ENCODE measurements at places on chromosomes 11 and 22. TPM values are rescaled to one million over a fixed set of nuclear protein-coding genes. Genes with fewer than 3 reads are reported as not detected.
A peak's percentile ranks its signal among the peaks of the same experiment; 100 is the strongest.

GRCh38 chr11:76776472-76776871 is 6.7 kb upstream of the TSKU start:
- no peak for DNase-seq
- H3K4me3 ChIP-seq = no peak overlapping the region
- no peak overlapping the region for H3K27ac ChIP-seq
- H3K36me3 ChIP-seq = peaks cover 10% of the 10 kb centered on the region
- H3K27me3 ChIP-seq = peaks cover 33% of the 10 kb centered on the region

OPCML gene
- total RNA-seq = not detected

GRCh38 chr11:120336641-120337354 is 585 bp downstream of the ARHGEF12 start:
- peak overlapping the region; percentile 86 for H3K4me3 ChIP-seq
- peak; percentile 51 for DNase-seq
- peaks cover 51% of the 10 kb centered on the region for H3K27me3 ChIP-seq
- peaks cover 2% of the 10 kb centered on the region for H3K36me3 ChIP-seq

FREY1 gene
- 0.43 TPM for total RNA-seq

GRCh38 chr11:68306636-68307035 is 5.8 kb upstream of the LRP5 start:
- DNase-seq = no peak
- H3K36me3 ChIP-seq = no peaks in the 10 kb centered on the region
- H3K4me1 ChIP-seq = peaks cover 2% of the 10 kb centered on the region
- no peak overlapping the region for H3K4me3 ChIP-seq
- no peak overlapping the region for H3K27ac ChIP-seq

SCGB1D1 gene
- total RNA-seq = not detected

GRCh38 chr11:78449866-78450265 is 32.2 kb upstream of the GAB2 start:
- H3K27ac ChIP-seq = no peak overlapping the region
- H3K36me3 ChIP-seq = peaks cover 4% of the 10 kb centered on the region
- no peaks in the 10 kb centered on the region for H3K27me3 ChIP-seq
- DNase-seq = no peak

GRCh38 chr11:5922749-5923426 is 19.2 kb upstream of the OR56A3 start:
- H3K36me3 ChIP-seq = no peaks in the 10 kb centered on the region
- no peak overlapping the region for H3K27ac ChIP-seq
- no peak overlapping the region for H3K4me3 ChIP-seq
- H3K4me1 ChIP-seq = no peaks in the 10 kb centered on the region
- peak; percentile 45 for DNase-seq

- DNase-seq = no peak
- H3K36me3 ChIP-seq = no peaks in the 10 kb centered on the region
- H3K27ac ChIP-seq = no peak overlapping the region
- H3K4me3 ChIP-seq = no peak overlapping the region
- no peaks in the 10 kb centered on the region for H3K27me3 ChIP-seq
Observed at GRCh38 chr11:118071416-118072030, 5.4 kb upstream of the TMPRSS4 start.

DNA sequence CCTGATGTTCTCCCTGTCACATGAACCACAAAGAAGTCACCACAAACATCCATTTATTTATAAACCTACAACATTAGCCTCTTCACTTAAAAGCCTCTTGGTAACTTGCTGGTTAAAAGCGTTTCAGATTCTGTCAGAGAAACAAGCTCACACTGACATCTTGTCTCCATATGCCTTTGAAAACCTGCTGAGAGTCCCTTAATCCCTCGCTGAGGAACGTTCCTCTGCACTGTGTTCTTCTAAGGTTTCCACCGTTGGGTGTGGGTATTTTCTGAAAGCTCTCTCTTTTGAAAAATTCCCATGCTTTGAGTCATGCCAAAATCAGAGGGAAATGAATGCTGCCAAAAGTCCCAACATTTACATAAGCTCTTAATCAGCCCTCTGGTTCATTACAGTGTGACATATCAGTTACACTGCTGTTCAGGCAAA is 149.8 kb downstream of the CCDC34 start:
- no peak overlapping the region for H3K27ac ChIP-seq
- H3K4me1 ChIP-seq = no peaks in the 10 kb centered on the region
- no peak for DNase-seq
- no peak overlapping the region for H3K4me3 ChIP-seq

DNA sequence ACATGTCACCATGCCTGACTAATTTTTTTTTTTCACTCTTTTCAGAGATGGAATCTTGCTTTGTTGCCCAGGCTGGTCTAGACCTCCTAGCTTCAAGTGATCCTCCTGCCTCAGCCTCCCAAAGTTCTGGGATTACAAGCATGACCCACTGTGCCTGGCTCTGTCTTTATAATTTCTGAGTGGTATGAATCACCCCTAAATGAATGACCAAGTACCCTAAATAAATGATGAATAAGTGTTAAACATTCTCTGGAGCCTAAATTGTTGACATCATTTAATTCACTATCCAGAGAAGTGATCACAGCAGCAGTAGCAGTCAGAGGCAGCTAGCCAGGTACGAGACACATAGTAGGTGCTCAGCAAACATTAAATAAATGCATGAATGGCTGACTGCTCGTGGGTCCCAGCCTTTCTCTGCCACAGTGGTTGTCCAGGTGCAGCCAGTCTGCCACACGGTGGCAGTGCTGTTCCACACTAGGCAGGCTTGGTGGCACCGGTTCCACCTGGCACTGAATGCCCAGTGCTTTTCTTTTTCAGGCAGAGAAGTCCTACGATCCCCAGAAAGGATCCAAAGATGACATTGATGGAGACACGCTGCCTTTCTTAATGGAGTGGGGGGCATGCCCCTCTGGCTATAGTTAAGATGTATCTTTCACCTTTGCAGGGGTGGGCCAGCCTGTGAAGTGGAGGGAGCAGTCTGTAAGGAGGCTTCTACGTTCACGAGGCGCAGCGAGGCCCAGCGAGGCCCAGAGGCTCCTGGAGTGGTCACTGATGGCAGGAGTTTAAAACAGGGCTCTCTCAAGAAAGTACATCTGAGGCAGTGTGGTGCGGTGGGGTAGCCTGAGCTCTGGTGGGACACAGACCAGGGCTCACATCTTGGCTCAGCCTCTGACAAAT is 8.7 kb upstream of the TTC12 start:
- H3K27ac ChIP-seq = no peak overlapping the region
- no peaks in the 10 kb centered on the region for H3K36me3 ChIP-seq
- DNase-seq = peak; percentile 80
- H3K4me3 ChIP-seq = no peak overlapping the region

DNA sequence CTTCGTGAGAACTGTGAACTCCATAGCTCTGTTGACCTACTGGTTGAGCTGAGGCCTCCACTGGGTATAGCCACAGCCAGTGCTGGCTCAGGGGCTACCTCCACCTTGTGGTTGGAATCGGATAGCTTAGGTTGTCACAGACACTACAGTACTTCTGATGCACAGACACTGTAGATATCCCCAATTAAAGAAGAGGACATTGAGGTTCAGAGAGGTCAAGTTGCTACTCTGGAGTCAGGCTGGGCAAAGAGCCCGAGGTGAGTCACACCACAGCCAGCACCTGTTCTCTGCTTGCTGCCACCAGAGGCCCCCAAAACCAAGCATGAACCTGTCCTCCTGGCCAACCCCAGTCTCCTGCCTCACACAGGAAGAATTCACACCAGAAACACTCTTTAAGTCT is 5.4 kb downstream of the UFD1 start:
- DNase-seq = no peak
- peaks cover 16% of the 10 kb centered on the region for H3K4me1 ChIP-seq
- H3K36me3 ChIP-seq = peaks cover 30% of the 10 kb centered on the region
- H3K27me3 ChIP-seq = no peaks in the 10 kb centered on the region

GRCh38 chr11:113034576-113034975 is 73.4 kb downstream of the NCAM1 start:
- no peak overlapping the region for H3K27ac ChIP-seq
- DNase-seq = no peak
- H3K4me1 ChIP-seq = no peaks in the 10 kb centered on the region
- no peaks in the 10 kb centered on the region for H3K36me3 ChIP-seq
- no peak overlapping the region for H3K4me3 ChIP-seq
- H3K27me3 ChIP-seq = no peaks in the 10 kb centered on the region

DNA sequence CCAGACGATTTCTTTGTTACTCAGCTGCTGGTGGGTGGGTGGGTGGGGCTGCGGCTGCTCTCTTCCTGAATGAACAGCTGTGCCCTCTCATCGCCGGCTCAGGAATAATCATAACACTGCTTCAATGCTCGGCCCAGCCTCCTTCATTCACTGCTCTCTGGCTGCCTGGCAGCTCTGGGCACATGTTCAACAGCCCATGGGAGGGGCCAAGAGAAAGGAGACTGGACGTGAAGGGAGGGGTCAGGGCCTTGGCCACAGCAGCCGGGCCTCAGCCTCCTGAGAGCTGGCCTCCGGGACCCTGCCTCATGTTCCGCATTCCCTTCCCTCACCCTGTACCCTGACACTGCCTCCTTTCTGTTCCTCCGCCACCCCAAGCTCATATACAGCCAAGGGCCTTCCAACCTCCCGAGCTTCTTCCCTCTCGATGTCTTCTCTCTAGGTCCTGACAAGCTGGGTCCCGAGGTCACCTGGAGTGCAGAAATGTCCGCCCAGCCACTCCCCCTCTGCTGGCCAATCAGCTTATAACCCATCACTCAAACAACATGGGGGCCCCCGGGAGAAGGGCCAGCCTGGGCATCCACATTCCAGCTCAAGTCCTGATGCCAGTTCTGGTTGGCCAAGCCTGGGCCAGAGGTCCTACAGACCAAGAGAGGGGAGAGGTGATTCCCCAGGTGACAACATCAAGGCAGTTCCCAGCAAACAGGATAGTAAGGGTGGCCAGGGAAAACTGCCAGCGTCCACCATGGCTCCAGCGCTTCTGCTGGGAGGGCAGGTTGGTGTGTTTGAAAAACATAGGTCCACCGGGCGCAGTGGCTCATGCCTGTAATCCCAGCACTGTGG is 3.2 kb upstream of the CSDC2 start:
- H3K4me1 ChIP-seq = peaks cover 7% of the 10 kb centered on the region
- no peak overlapping the region for H3K4me3 ChIP-seq
- H3K27me3 ChIP-seq = peaks cover 20% of the 10 kb centered on the region

DNA sequence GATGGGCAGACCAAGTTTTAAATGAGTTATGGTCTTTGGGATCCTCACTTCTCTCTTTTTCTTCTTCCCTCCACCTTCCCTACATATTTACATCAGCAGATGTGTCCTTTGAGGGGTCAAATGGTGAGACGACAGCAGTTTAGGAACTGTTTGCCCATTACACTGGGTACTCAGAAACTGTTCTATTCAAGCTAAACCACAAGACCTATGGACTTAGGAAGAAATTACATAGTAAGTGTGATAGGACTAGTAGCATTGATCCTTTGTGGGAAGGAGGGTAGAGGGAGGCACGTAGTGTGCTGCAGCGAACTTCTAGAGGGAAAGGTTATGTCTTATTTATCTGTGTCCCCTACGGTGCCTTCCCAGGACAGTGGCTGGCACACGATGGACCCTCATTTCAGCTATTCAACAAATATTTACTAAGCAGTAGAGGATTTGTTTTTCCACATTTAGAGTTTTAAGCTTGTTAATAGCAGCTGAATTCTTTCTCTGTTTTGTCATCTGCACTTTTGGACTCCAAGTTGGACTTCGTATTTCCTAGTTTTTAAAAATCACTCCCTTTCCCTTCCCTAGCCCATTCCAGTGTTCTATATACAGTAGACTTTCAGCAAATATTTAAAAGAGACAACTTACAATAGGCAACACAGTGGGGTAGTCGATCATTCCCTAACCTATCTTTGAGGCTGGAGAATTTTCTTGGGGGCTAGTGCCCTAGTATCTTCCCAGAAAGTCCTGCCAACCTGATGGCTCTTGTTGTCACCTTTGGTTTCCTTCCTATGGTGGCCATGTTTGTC is 13.9 kb downstream of the FZD4 start:
- H3K36me3 ChIP-seq = no peaks in the 10 kb centered on the region
- no peak for DNase-seq
- H3K4me1 ChIP-seq = no peaks in the 10 kb centered on the region
- H3K27me3 ChIP-seq = peaks cover 12% of the 10 kb centered on the region

PARVB gene
- total RNA-seq = 71.0 TPM

GRCh38 chr11:93984936-93985335 is 36.2 kb upstream of the HEPHL1 start:
- DNase-seq = no peak
- H3K27ac ChIP-seq = no peak overlapping the region
- H3K27me3 ChIP-seq = peaks cover 12% of the 10 kb centered on the region
- H3K4me3 ChIP-seq = no peak overlapping the region

GRCh38 chr11:122778148-122778547 is 60.2 kb upstream of the CRTAM start:
- no peak overlapping the region for H3K4me3 ChIP-seq
- H3K27ac ChIP-seq = peak overlapping the region; percentile 74
- peaks cover 28% of the 10 kb centered on the region for H3K36me3 ChIP-seq
- H3K27me3 ChIP-seq = no peaks in the 10 kb centered on the region
- H3K4me1 ChIP-seq = peaks cover 44% of the 10 kb centered on the region

TXN2 gene
- 101 TPM for total RNA-seq

DNA sequence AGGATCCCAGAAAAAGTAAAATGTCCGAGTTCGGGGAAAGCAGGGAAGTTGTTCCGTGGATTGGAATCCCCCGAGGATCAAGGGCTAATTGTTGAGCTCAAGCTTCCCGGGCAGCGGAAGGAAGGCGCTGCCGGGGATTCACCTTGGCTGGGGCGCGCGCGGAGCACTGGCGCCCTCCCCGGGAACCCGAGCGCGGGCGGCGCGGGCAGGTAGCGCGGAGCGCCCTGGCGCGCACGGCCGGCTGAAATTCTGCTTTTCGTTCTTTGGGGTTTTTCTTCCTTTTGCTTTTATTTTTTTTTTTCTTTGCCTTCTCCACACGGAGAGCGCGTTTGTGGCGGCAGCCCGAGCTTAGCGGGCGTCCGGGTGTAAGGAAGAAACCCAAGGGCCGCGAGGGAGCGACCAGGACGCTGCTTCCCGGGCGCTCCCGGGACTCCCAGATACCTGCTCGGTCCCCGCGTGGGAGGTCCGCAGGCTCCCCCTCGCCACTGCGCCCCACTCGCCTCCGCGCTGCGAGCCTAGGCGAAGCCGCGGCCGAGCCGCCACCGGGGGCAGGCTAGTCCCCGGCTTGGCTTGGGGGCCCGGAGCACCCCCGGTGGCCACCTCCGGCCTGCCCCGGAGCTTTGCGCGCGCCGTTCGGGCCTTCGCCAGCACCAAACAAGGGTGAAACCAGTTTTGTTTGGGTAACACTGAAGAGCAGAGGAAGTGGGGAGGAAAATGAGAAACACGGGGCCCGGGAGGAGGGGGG is 4.8 kb upstream of the IGF2 start:
- peaks cover 32% of the 10 kb centered on the region for H3K4me1 ChIP-seq
- peak; percentile 30 for DNase-seq
- H3K4me3 ChIP-seq = peak overlapping the region; percentile 21
- no peak overlapping the region for H3K27ac ChIP-seq
- H3K36me3 ChIP-seq = no peaks in the 10 kb centered on the region

- H3K4me1 ChIP-seq = peaks cover 50% of the 10 kb centered on the region
- H3K27ac ChIP-seq = peak overlapping the region; percentile 93
- no peaks in the 10 kb centered on the region for H3K27me3 ChIP-seq
- peaks cover 30% of the 10 kb centered on the region for H3K36me3 ChIP-seq
Observed at GRCh38 chr11:65653229-65654225, 9.2 kb downstream of the RELA start.

FAM180B gene
- not detected for total RNA-seq

TMEM25 gene
- total RNA-seq = 9.8 TPM

DNA sequence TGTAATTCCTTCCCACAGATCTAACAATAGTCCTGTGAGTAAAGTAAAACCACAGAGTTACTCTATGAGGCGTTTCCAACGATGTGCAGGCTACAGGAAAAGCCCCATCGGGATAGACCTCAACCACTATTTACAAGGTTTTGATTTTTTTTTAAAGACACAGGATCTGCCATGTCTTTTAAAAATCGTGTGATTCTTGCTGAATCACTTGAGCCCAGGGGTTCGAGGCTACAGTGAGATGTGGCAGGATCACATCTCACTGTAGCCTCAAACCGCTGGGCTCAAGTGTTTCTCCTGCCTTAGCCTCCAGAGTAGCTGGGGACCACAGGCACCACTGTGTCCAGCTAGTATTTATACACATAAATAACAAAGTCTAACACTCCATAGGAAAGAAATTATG is 7.8 kb downstream of the TAF1D start:
- no peaks in the 10 kb centered on the region for H3K27me3 ChIP-seq
- H3K36me3 ChIP-seq = peaks cover 87% of the 10 kb centered on the region
- H3K4me3 ChIP-seq = peak overlapping the region; percentile 98

Measured in activated CD8-positive, alpha-beta T cell treated with anti-CD3 and anti-CD28 coated beads for 36 hours (primary cell).